Activated CD8-positive, alpha-beta memory T cell treated with anti-CD3 and anti-CD28 coated beads for 24 hours (primary cell): ENCODE measurements at places on chromosomes 4 and X.

- DNase-seq: no peak
These were observed 201.9 kb upstream of the BOD1L1 start for GRCh38 chr4:13829457-13829856.

- no peak for DNase-seq
These were observed 83.8 kb downstream of the STARD8 start for GRCh38 chrX:68731254-68731653.

DNA sequence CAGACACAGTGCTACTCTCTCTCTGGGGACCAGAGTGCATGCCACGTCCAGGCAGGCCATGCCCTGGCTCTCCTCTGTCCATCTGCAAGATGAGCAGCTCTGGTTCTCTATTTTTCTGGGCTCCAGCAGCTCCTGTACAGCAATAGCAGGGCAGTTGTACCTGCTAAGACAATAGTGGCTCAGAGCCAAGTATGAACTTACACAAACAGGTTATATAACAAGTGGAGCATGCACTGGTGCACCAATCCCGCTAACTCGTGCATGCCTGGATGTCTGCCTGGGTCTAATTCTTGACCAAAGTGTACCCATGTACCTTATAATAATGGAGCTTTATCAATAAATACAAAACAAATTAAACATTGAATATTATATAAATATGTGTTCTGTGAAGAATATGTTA is 392.3 kb downstream of the CENPC start:
- no peak for DNase-seq

DNA sequence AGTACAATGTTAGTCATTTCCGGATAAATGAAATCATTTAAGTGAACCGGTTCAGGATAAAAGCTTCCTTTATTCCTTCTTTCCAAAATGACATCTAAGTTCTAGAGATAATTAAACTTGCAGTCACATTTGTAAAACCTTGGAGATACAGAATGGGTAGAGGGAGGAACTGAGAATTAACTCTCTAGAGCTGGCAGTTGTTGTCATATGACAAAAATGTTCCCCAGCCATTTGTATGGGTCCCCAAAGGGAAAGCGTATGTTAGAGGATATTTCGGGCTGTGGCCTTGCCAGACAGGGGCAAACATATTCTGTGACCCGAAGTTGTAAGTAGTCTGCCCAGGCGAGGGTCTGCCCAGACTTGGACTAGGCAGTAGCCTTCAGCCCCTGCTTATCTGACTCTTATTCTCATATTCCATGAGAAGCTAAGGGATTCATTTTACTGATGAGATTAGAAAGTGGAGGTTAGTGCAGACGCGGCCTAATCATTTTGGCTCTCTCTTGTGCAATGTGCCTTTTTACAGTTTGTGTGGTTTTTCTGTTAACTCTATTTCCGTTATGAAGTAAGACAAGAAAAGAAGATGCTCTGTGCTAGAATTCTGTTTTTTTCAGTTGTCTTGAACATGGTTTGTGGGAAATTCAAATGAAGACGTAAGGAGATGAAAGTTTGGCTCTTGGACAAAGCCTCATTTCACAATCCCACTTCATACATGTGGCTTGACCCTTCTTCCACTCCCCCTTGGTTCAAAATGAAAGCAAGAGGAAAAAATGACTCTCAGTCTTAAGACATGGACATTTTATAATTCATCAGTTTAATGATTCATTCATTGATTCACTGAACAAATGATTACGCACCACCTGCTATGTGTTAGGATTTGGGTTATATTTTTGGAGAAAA is 2394.2 kb upstream of the AGA start:
- DNase-seq: no peak

- no peak for DNase-seq
These were observed 26.5 kb downstream of the HNRNPDL start for GRCh38 chr4:82403725-82404124.
